Hindlimb muscle (tissue), 1 donor: ENCODE measurements at places on chromosomes 12 and 14. TPM values are rescaled to one million over a fixed set of nuclear protein-coding genes. Genes with fewer than 3 reads are reported as not detected.

The CNOT2 gene
- 75.1 TPM for polyA plus RNA-seq

DNA sequence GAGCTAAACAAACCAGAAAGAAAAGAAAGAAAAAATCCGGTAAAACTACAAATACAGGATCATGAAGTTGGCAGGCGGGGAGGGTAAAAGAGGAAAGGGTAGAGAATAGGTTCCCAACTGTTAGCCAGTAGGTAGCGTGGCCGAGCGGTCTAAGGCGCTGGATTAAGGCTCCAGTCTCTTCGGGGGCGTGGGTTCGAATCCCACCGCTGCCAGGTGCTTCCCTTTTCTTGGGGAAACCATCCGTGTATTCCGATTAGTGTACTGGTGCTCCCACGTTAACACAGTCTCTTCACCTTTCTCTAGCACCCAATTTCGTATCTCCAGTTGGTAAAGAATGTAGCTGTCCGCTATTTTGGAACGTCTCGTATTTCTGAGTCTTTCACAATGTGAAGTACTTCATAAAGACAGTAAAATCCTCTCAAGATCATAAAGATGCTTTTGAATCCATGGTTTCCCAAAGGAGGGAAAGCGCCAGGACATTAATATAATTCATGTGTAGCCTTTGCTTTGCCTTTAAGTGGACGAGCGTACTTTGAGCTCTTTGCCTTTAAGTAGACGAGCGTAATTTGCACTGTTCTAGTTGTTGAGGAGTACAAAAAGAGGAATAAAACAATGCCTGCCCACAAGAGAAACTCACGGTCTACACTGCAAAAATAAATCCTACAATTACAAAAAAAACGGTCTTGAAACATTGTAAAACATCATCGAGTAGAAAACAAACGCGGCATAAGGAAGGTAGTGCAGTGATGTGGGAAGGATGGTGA is 19.0 kb upstream of the RNASE12 start:
- DNase-seq, result peak; percentile 72

GRCh38 chr14:99679543-99679942 is 4.6 kb upstream of the CYP46A1 start:
- DNase-seq, result no peak

- no peak for DNase-seq
Measured at GRCh38 chr12:114627393-114627792, 56.6 kb downstream of the TBX3 start.

DNA sequence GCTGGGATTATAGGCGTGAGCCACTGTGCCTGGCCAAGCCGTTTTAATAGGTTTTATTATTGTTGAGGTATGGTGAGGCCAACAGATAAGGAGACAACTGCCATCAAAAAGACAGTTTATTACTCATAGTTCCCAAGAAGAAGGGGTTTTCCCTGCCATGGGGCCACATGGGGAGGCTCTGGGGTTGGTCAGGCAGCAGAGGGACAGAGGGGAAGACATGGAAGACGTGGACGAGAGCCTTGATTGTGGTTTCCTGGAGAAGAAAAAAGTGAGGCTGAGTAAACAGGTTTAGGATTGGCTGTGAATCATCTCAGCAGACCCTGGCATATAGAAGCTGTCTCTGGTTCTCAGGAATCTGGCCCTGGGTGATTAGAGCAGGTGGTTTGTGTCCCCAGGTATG is 69.9 kb downstream of the FOXN4 start:
- DNase-seq, result no peak

The CIROP gene
- not detected for polyA plus RNA-seq

DNA sequence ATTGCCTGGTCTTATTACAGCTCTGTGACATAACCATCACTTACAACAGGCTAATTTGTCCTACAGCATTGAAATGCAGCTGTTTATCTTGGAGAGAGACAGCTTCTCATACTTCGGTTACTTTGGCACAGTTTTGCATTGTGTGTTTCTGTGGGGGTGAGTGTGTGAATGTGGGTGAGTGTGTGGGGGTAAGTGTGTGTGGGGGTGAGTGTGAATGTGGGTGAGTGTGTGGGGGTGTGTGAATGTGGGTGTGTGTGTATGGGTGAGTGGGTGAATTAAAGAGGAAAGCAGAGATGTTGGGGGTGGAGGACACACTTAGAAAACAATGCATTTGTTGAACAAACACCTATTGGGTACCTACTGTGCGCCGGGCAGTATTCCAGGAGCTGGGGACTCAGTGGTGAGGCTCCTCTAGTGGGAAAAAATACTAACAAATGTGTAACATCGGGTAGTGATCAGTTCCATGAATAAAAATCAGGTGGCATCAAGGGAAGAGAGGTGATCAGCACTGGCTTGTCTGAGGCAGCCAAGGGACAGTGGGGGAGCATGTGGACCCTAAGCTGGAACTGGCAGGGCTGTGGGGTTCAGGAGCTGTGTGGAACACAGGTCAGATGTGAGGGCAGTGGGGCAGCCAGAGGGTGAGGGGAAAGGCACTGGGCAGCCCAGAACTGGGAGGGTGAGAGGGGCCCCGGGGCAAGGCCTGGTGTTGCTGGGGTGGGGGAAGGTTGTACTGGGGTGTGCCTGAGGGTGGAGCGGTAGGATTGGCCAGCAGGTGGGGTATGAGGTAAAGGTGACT is 44.1 kb upstream of the AMN start:
- DNase-seq, result no peak

DNA sequence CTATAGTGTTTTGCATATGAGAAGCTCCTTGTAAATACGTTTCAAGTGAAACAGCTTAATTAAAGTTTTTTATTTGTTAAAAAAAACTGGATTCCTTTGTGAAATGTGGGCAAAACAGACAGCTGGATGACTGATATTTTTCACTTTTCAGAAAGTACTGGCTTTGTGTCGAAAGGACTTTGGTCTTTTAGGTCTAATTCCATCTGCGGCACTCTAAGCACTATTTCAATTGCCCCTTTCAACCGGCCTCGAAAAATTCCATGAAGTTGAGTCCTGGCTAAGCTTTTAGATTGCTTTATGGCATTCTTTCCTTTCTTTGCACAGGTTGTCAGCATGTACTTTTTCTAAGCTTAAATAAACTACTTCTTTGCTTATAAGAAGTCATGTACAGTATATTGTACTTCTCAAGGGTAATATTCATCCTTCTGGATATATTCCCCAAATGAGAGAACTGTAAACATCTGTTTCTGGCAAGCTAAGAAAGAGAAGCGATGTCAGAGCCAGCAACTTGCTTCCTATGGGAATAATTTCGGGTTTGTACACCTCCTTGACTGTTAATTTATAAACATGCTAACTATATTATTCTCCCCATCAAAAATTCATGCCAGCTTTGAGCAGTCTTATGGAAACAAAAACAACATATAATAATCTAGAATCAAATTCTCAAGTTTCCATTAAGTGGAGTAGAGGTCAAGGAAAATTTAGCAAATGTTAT is 611.3 kb downstream of the ETNK1 start:
- DNase-seq, result no peak

DNA sequence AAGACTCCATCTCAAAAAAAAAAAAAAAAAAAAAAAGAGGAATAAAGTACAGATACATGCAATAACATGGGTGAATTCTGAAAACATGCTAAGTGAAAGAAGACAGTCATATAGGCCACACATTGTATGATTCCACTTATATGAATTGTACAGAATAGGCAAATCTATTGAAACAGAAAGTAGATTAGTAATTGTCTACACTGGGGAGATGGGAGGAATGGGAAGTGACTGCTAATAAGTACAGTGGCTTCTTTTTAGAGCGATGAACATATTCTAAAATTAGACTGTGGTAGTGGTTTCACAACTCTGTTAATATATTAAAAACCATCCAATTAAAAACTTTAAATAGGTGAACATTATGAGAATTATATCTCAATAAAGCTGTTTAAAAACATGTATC is 74.4 kb downstream of the ANKS1B start:
- DNase-seq, result no peak

GRCh38 chr14:72589652-72590051 is 304.2 kb downstream of the DPF3 start:
- no peak for DNase-seq

GRCh38 chr12:104022786-104023185 is 27.2 kb downstream of the GLT8D2 start:
- DNase-seq, result peak; percentile 36

- DNase-seq, result no peak
Measured at GRCh38 chr12:42617622-42618021, 28.1 kb upstream of the PRICKLE1 start.

- no peak for DNase-seq
Measured at GRCh38 chr12:6167327-6168280, 32.6 kb upstream of the CD9 start.

DNA sequence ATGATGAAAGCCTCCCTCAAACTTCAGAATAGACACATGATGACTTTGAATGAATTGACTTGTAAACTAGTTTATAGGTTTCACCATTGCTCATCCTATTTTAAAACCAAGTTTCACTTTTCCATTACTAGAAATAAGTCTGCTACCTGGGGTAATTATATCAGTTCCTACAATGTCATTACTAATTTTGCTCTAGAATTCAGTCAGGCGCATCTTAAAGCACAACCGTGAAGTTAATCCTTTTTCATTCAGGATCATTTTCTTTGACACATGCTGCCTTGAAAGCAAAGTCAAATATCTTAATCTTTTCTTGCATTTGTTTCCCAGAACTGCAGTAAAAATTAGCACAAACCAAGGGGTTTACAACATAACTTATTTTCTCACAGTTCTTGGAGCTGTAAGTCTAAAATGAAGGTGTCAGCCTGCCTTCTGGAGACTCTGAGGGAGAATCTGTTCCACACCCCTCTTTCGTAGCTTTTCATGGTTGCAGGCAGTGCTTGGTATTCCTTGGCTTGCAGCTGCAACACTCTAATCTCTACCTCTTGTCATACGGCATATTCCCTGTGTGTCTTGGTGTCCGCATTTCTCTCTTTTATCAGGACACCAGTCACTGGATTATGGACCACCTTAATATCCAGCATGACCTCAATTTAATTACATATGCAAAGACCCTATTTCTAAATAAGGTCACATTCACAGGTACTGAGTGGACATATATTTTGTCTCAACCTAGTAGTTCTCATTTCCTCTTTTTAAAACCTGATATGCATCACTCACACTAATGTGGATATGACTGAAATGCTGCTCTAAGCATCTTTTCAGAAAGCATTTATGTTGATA is 114.3 kb upstream of the PDZRN4 start:
- DNase-seq, result no peak

- DNase-seq, result no peak
Measured at GRCh38 chr14:73237786-73238423, 599 bp downstream of the PAPLN start.

The AICDA gene
- polyA plus RNA-seq, result 0.23 TPM

- DNase-seq, result no peak
Measured at GRCh38 chr12:70177631-70178030, 65.6 kb upstream of the CNOT2 start.

GRCh38 chr12:662566-663292 is 516 bp downstream of the NINJ2 start:
- DNase-seq, result peak; percentile 53

DNA sequence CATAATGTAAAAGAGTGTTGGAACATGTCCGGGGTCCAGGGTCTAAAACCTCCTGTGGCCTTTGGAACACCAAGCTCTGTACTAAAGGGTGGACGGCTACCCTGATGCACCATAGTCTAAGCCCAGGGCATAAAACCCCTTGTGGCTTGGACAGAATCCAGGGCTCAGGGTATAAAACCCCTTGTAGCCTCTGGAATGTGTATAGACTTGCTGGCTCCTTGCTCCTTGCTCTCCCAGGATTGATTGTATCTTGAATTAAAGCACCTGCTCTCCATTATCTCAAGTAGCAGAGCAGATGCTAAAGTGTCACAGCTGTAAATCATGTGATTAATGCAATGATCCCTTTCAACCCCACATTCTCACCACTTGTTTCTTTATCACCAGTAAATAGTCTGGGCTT is 556.5 kb downstream of the LRFN5 start:
- DNase-seq, result no peak

The TRHDE gene
- 0.40 TPM for polyA plus RNA-seq

DNA sequence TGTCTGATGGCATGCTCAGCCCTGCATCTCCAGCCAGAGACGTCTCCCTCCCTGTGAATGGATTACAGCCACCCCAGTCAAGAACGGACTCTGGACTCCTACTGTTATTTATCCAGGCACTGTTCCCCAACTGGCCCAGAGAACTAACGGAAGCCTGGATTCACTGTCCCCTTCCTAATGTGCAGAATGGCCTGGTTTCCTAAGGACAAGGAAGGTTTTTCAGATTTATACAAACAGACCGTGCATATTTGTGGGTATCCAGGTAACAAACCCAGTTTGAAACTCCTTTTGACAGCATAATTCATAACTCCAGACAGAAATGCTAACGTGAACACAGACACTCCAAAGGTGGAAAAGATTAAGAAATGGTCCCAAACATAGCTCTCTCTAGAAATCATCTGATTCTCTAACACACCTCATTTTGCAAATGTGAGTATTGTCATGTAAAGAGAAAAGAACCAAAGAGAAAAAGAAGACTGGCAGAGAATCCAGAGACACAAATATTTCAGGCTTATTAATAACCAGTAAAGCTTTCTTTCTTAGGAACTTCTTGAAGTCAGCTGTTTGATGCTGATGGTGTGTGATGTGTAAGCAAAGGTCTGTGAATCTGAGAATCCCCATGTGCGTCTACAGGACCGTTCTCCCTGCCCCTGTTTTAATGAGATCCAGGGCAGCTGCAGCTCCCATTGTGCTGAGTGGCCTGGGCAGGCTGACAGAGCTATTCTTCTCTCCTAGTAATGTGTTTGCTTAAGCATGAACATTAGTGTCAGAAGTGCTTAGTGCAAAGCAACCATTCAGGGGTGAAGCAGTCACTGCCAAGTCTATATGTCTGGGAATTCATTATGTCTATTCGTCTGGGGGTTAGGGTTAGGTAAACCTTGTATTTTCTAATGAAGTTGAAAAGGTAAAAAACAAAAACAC is 86.8 kb upstream of the HIF1A start:
- peak; percentile 38 for DNase-seq

DNA sequence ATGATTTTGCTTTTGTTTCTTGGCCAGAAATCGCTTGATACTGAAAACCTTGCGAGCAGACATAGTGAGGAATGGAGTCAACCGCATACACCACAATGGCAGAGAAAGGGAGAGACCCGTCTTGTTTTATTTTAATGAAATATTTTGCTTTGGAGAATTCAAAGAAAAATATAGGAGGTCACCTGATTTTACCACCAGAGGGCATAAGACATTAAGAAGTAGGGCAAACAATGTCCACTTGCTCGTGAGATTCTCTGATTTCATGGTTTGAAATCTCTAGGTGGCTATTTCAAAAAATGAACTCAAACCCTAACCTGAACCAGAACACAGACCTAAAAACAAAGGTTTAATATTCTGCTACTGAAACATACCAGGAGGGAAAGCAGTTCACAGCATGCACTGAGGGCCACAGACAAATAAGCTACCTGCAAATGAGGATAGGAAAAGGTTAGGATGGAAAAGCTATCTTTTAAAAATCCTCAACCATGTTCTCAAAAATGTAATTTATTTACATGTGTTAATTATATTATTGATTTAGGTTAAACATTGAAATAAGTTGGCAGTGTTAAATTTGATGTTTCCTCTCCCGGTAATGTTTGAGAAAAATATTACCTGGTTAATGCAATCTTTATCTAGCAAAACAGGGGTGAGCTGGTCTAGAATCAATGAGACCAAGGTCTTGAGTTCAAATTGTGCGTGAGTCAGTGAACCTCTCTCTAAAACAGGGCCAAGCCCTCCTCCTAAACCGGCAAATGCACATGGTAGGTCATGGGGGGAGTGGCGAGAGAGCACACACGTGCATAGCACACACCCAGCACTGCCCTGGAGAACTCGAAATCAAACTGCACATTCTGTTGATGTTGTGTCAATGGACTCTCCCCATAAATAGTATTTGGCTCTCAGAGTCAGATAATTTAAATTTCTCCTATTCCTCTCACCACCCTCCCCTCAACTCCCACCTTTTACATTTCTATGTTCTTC is 12.5 kb downstream of the IFNG-AS1 start:
- DNase-seq, result no peak

GRCh38 chr12:60112763-60113162 is 516.9 kb downstream of the SLC16A7 start:
- DNase-seq, result no peak
